Immature natural killer cell (primary cell): ENCODE measurements at places on chromosomes 13 and 19. TPM values are rescaled to one million over a fixed set of nuclear protein-coding genes. Genes with fewer than 3 reads are reported as not detected.
A peak's percentile ranks its signal among the peaks of the same experiment; 100 is the strongest.

- H3K4me1 ChIP-seq = peaks cover 16% of the 10 kb centered on the region
- H3K27me3 ChIP-seq = peaks cover 4% of the 10 kb centered on the region
- no peak for DNase-seq
- no peak overlapping the region for H3K27ac ChIP-seq
- no peaks in the 10 kb centered on the region for H3K36me3 ChIP-seq
- H3K4me3 ChIP-seq = no peak overlapping the region
These were observed 162.0 kb downstream of the TM9SF2 start for GRCh38 chr13:99663185-99663825.

- no peak for DNase-seq
- H3K4me1 ChIP-seq = no peaks in the 10 kb centered on the region
- H3K4me3 ChIP-seq = no peak overlapping the region
- no peaks in the 10 kb centered on the region for H3K27me3 ChIP-seq
- H3K36me3 ChIP-seq = peaks cover 20% of the 10 kb centered on the region
These were observed 13.2 kb downstream of the SLC46A3 start for GRCh38 chr13:28705461-28706083.

GRCh38 chr13:99442273-99442895 is 58.9 kb upstream of the TM9SF2 start:
- H3K27me3 ChIP-seq = peaks cover 6% of the 10 kb centered on the region
- no peaks in the 10 kb centered on the region for H3K36me3 ChIP-seq
- H3K4me1 ChIP-seq = peaks cover 4% of the 10 kb centered on the region
- H3K27ac ChIP-seq = no peak overlapping the region
- DNase-seq = peak; percentile 70

- no peaks in the 10 kb centered on the region for H3K4me1 ChIP-seq
- no peak overlapping the region for H3K4me3 ChIP-seq
- DNase-seq = no peak
- no peaks in the 10 kb centered on the region for H3K36me3 ChIP-seq
These were observed 871.7 kb downstream of the DACH1 start for GRCh38 chr13:70995338-70995737.

DNA sequence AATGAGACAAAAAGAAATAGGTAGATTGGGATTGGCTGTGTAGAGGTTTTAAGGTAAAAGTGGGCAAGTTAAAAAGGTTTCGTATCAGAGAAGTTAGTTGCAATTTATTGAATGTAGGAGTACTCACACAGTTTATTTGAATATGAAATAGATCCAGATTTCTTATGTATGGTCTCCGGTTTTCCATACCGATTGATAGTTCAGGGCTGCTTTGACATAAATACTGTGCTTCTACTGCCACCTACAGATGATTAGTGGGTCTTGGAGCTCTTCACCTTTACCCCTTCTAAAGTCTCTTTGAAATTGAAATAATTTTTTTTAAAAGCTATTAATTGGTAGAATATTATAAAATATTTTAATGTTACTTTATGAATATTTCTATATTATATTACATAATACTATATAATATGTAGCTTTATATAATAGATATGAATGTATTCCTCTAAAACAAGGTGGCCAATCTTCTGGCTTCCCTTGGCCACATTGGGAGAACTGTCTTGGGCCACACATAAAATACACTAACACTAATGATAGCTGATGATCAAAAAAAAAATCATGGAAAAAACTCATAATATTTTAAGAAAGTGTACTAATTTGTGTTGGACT is 7.7 kb upstream of the GPR18 start:
- H3K4me1 ChIP-seq = peaks cover 52% of the 10 kb centered on the region
- H3K27ac ChIP-seq = peak overlapping the region; percentile 0
- H3K36me3 ChIP-seq = peaks cover 4% of the 10 kb centered on the region
- DNase-seq = peak; percentile 64

GRCh38 chr13:85841427-85841826 is 42.2 kb upstream of the SLITRK6 start:
- no peak overlapping the region for H3K4me3 ChIP-seq
- no peak overlapping the region for H3K27ac ChIP-seq
- DNase-seq = no peak
- H3K4me1 ChIP-seq = no peaks in the 10 kb centered on the region
- peaks cover 3% of the 10 kb centered on the region for H3K27me3 ChIP-seq
- no peaks in the 10 kb centered on the region for H3K36me3 ChIP-seq

DNA sequence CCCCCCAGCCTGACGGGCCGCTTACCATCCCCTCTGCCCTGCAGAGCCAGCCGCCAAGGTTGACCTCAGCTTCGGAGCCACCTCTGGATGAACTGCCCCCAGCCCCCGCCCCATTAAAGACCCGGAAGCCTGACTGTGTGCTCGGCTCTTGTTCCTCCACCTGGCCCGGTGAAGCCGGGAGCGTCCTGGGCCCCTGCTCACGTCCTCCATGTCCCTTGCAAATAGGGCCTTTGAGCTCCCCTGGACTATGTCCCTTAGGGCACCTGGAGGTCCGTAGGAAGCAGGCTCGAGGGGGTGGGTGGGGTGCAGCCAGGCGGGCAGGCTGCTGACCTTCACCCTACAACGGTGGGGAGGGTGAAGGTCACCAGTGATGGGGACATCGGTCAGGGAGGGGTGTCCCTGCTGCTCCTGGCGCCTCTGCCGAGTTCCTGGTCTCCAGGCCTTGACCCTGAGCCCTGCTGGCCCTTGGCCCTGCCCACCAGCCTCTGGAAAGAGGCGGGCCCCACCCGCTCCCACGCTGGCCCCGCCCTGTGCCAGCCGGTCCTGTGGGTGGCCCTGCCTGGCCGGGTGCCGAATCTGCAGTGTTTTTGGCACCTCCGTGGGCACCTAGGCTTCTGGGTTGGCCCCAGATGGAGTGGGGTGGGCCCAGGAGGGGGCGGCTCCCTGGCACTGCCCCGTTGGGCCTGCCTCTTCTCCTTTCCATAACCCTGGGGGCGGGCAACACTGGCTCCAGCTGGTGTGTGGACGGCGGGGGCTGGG is 3.3 kb downstream of the ATP5F1D start:
- H3K27me3 ChIP-seq = peaks cover 13% of the 10 kb centered on the region
- H3K27ac ChIP-seq = peak overlapping the region; percentile 86
- no peak for DNase-seq
- peak overlapping the region; percentile 67 for H3K4me3 ChIP-seq

- H3K27me3 ChIP-seq = peaks cover 2% of the 10 kb centered on the region
- peak; percentile 62 for DNase-seq
- H3K27ac ChIP-seq = no peak overlapping the region
- H3K36me3 ChIP-seq = no peaks in the 10 kb centered on the region
- H3K4me1 ChIP-seq = peaks cover 2% of the 10 kb centered on the region
These were observed 9.7 kb downstream of the INAFM1 start for GRCh38 chr19:47284324-47284899.

DNA sequence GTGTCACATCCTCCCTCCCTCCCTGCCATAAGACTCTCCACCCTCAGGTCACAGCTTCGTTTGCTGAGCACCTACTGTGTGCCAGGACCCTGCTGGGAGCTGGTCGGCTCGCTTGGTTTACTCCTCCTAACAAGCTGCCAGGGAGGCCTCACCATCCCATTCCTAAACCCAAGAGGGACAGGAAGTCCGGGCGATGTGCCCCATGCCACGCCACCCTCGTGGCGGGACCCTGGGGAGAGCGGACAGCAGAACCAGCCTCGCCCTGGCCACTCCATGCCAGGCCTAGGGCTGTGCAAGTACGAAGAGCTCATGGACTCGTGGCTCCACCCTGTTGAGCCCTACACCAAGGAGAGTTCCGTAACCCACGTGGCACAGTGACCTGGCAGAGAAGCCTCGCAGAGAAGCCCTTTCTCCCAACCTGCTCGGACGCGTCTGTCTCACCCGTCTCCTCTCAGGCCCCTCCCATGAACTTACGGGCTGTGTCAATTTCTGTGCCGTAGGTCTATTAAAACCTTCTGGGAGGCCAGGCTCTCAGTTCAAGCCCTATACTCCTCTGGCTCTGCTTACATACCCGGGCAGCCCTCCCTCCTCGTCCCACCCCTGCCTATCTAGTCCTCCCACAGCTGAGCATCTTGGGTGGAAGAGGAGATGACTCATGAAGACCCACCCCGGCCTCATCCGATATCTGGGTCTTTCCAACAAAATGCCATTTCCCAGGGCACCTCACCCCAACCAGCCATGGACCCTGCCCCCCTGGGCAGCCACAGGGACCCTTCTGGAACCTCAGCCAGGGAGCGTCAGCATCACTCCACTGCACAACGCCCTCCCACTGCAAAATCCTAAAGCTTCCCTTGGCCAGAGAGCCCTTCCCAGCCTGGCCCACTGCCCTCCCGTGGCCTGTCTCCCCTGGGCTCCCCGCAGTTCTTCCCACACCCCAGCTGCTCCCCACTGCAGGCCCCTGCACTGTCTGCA is 2.6 kb downstream of the UBXN6 start:
- no peaks in the 10 kb centered on the region for H3K36me3 ChIP-seq
- H3K27ac ChIP-seq = peak overlapping the region; percentile 17
- peaks cover 9% of the 10 kb centered on the region for H3K27me3 ChIP-seq
- peak overlapping the region; percentile 30 for H3K4me3 ChIP-seq
- no peak for DNase-seq

DNA sequence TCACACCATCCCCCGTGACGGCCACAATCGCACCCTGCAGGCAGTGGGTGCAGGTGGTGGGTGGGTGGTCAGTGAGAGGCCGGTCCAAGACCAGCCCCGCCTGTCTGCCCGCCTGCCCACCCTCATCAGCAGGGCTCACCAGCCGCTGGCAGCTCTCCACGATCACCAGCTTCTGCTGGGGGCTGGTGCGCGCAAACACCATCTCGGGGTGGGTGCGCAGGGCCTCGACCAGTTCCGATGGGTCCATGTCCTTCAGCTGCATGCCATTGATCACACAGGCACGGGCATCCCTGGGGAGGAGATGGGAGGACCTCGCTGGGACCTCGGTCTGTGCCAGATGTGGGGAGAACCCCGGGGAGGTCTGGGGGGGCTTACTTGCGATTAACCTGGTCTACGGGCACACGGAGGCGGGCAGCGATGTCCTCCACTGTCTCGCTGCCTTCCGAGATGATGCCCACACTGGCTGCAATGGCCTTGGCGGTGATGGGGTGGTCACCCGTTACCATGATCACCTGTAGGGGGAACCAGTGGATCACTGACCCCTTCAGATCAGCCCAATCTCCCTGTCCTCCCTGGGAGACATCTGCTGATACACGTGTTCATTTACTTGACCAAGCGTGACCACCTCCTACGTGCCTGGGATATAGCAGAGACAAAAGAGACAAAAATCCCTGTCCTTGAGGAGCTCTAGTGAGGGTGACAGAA is 8.0 kb downstream of the ATP4A start:
- H3K36me3 ChIP-seq = no peaks in the 10 kb centered on the region
- H3K4me1 ChIP-seq = peaks cover 10% of the 10 kb centered on the region
- H3K27ac ChIP-seq = no peak overlapping the region
- no peak for DNase-seq

DNA sequence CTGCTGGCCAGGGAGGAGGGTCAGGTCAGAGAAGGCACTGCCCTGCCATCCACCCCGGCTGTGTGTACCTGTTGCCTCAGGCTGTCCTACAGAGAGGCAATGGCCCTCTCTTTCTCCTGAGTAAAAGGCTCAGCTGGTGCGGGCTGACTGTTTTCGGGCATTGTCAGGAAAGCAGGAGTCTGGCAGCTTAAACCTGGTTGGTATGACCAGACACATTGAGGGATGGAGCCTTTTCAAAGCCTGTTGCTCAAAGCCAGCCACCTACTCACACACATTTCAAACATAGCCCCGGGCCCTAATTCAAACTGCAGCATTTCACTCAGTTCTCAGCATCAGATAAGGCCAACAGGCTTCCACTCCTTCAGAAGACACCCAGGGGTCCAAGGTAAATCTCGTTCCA is 61.8 kb upstream of the PDX1 start:
- no peak overlapping the region for H3K27ac ChIP-seq
- H3K4me1 ChIP-seq = no peaks in the 10 kb centered on the region
- DNase-seq = no peak
- H3K36me3 ChIP-seq = no peaks in the 10 kb centered on the region

DNA sequence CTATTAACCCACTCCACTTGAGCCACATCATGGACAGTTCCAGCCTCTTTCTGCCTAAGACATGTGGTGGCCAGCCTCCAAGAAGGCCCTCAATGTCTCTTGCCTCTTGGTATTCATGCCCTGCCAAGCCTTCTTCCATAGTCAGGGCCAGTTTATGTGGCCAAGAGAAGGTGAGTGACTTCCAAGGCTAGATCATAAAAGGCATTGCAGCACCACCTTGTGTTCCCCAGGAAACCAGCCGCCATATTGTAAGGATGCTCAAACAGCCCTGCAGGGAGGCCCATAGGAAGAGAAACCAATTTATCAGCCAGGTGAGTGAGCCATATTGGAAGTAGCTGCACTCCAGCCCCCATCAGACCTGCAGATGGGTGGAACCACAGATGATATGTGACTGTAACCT is 12.3 kb upstream of the DNMT1 start:
- H3K4me3 ChIP-seq = no peak overlapping the region
- H3K27me3 ChIP-seq = peaks cover 4% of the 10 kb centered on the region
- no peaks in the 10 kb centered on the region for H3K4me1 ChIP-seq
- DNase-seq = no peak
- no peaks in the 10 kb centered on the region for H3K36me3 ChIP-seq
- H3K27ac ChIP-seq = no peak overlapping the region

GRCh38 chr19:11088506-11089253 is 583 bp upstream of the LDLR start:
- H3K27me3 ChIP-seq = no peaks in the 10 kb centered on the region
- H3K27ac ChIP-seq = peak overlapping the region; percentile 84
- H3K4me3 ChIP-seq = peak overlapping the region; percentile 92

DNA sequence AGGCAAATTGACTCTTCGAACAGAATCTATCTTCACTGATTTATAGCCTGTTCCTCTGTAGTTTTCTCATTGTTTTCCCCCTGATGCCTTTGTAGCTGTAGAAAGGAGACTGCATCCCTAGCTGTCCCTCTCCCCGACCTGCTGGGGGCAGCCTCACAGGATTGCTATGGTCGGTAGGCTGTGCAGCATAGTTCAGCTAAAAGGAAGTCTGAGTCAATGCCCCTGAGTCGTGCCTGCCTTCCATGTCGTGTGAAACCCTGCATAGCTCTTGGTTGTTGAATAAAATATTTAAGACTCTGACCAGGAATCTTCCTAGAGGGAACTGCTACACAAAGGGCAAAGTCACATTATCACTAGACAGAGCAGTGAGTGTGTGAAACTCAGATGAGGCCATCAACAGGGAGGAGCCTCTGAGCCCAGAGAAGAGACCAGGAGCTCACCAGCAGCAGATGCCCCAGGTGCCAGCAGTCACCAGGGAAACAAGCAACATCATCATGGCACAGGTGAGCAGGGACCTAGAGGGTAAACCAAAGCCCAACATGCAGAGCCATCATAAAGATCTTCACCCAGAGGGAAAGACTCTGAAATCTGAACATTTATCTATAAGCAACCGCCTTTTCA is 108.4 kb upstream of the NBEA start:
- no peaks in the 10 kb centered on the region for H3K4me1 ChIP-seq
- peaks cover 2% of the 10 kb centered on the region for H3K27me3 ChIP-seq
- no peak overlapping the region for H3K27ac ChIP-seq
- no peaks in the 10 kb centered on the region for H3K36me3 ChIP-seq
- no peak overlapping the region for H3K4me3 ChIP-seq
- no peak for DNase-seq

RYR1 gene
- polyA plus RNA-seq = 0.04 TPM

KCTD4 gene
- 0.20 TPM for polyA plus RNA-seq

SLAIN1 gene
- polyA plus RNA-seq = 23.8 TPM

MRPL4 gene
- polyA plus RNA-seq = 24.3 TPM

CYP2F1 gene
- polyA plus RNA-seq = not detected

CABP5 gene
- not detected for polyA plus RNA-seq

TEX26 gene
- polyA plus RNA-seq = not detected
